ENCODE measurements at places on chromosomes 3 and 15.

- no peak for DNase-seq
Measured at GRCh38 chr3:185067173-185067572, 85.7 kb downstream of the C3orf70 start.

DNA sequence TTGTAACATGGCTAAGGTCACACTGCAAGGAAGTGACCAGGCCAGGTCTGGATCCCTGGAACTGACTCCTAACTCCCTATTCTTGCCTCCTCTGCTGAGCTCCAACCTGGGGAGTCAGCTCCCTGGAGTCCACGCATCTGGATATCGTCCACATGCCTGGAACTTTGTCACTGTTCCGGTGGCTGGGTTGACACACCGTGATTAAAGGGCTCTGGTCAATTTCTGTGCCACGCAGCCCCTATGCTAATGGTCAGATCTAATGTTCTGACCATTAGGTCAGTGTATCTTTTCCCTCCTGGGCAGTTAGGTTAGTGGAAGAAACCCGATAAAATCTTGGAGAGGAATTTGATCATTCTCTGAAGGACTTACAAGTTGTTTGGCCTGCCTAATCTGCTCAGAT is 1.6 kb upstream of the TPM1 start:
- DNase-seq = no peak

- DNase-seq = no peak
Measured at GRCh38 chr15:33871980-33872379, 96.3 kb upstream of the CHRM5 start.

DNA sequence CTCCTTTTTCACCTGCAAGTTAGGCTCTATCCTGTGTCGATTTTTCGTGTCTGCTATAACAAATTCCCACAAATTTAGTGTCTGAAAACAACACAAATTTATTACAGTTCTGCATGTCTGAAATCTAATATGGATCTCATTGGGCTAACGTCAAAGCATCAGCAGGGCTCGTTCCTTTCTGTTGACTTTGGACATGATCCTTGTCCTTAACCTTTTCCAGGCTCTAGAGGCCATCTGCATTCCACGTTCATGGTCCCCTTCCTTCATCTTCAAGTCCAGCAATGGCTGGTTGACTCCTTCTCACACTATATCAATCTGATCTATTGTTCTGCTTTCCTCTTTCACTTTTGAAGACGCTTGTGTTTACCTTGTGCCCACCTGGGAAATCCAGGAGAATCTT is 165.7 kb upstream of the RARB start:
- DNase-seq = no peak

GRCh38 chr3:133213937-133214336 is 175.7 kb downstream of the TMEM108 start:
- no peak for DNase-seq

DNA sequence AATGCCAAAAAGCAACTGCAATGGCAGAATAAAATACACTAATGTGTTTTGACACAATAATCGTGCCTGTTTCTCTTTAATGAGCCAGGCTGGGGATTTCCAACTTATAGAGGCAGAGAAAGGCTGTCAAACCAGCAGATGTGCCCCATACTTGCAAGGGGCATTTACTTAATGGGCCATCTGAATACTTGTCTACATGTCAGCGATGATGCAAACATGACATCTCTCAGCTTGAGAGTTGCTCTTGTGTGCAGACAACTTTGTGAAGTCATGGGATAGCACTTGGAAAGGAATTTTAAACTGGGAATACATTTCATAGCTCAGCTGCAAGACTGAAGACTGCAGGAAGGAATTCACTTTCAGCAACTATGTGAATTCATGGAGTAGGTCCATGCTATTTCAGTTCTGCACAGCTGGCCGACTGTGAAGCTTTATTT is 127.4 kb upstream of the ADAMTS9 start:
- no peak for DNase-seq

DNA sequence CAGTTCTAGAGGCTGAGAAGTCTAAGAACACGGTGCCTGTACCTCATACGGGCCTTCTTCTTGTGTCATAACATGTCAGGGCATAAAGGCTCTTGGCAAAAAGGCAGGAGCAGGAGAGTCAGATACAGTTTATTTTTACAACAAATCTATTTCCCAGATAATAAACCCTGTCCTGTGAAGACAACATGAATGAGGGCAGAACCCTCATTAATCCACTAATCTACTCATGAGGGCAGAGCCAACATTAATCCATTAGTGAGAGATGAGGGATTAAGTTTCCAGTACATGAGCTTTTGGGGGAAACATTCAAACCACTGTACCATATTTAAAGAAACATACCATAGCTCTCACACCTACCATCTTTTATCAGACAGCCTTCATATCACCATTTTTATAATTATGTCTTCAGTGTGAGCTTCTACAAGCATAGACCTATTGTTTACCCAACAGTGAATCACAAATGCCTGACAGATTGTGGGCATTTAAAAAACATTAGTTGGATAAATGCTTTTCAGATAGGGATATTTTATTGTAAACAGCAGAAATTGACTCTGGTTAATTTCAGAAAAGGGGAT is 645.8 kb downstream of the GRM7 start:
- no peak for DNase-seq

GRCh38 chr15:28021281-28022039 is 77.7 kb downstream of the OCA2 start:
- no peak for DNase-seq

DNA sequence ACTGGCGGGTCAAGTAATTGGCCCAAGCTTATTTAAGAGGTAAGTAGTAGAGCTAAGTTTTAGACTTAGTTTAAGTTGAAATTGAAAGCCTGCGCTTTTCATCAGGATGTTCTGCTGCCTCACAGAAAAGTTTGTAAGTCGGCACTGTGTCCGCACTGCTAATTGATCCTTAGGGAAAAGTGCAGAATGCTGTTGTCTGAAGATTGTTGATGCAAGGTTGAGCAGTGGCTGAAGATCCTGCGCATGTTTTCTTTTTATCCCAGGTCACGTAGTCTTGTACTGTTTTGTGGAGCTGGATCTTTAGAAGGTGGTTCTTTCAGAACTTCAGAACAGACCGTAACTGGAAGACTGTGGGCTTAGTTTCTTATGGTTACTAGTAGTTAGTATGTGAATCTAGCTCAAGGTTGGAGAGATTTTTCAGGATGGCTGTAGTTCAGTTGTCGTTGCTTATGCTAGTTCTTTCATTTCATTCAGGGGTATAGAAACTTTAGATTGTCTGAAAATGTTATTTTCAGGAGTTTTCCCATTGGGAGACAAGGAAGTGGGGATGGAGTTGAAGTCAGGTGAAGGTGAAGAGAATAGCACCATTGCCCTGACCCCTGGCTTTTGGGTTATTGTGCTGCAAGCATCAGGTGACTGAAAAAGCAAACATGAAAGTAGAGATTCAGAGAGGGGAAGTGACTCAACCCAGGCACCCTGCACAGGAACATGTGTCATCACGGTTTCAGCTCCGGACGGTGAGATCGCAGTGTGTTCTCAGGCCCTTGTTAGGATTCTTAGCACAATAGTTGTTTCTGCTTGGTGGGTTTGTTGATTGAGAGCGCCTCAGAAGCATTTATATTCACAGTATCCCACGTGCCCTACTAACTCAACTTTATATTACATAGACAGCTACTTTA is 32.8 kb downstream of the AKAP13 start:
- DNase-seq = peak; percentile 52

DNA sequence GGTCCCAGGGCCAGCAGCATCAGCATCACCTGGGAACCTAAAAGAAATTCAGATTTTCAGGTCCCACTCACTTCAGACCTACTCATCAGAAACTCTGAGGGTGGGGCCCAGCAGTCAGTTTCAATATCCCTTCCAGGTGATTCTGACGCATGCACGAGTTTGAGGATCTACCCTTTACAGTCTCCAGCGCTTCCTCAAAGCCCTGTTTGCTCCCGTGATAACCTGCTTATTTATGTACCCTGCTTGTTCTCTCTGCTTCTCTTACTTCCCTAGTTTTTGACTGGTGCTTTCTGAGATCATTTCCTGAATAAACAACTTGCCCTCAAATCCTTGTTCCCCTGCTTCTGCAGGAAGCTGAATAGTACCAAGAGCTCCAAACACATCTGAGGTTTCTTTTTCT is 245.3 kb downstream of the ZNF621 start:
- DNase-seq = no peak

DNA sequence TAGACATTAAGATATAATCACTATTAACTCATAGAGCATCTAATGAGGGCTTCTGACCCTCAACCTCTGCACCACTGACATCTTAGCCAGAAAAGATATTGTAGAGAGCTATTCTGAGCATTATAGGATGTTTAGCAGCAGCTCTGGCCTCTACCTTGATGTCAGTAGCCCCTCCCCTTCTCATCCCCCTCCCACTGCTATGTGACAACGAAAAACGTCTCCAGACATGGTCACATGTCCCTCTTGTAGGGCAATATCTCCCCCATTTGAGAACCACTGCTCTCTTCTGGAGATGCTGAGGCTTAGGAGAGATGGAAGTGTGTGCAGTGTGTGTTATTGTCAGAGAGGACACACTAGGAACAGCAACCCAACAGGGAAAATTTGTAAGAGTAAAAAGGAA is 242.3 kb downstream of the FEZF2 start:
- no peak for DNase-seq

DNA sequence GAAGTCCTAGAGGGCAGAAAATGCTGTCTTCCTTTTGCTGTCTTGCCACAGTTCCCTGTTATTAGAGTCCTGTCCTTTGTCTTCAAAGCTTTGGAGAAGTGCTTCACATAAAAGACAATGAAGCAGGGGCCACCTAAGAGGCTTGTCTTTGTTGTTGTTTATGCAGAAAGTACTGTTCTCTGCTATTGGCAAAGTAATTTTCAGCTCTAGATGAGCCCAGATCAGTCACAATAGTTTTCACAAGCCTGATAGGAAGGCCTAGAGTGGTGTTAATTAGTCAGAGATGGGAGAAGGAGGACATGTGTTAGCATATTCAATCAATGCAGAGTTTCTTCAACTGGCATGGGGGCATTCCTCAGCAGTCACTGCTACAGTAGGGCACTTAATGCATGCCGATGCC is 300.0 kb downstream of the PTPRG start:
- no peak for DNase-seq

GRCh38 chr15:48796930-48797329 is 13.9 kb downstream of the CEP152 start:
- no peak for DNase-seq

DNA sequence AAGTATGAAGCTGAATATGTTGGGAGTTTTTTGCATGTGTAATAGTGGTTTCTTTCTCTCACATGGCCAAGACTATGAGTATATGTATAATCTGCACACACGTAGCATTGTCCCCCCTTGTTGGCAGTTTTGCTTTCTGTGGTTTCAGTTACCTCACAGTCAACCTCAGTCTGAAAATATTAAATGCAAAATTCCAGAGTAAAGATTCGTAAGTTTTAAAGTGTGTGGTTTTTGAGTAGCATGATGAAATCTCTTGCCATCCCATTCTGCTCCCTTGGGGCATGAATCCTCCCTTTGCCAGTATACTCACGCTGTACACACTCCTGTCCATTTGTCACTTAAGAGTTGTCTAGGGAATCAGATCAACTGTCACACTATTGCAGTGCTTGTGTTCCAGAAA is 742.0 kb upstream of the CCDC54 start:
- DNase-seq = no peak

DNA sequence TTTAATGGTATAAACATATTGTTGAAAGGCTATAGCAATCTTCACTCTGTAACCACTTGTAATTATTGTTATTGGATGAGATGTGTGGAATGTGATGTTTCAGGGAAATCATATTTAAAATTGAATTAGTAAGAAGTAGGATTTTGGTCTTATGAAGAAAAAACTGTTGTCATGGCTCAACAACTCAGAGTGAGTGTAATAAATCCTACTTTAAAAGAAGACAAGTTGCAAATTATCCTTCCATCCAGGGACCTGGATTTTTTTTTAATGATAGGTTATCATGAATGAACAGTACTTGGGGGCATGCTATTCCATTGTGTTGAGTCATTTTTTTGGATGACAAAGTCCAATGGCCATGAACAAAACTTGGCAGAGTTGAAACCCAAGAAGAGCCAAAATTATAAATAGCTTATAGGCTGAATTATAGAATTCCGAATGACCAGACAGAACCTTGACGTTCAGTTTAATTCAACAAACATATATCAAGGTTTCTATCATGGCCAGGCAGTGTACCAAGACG is 625.5 kb upstream of the ZNF717 start:
- DNase-seq = no peak

DNA sequence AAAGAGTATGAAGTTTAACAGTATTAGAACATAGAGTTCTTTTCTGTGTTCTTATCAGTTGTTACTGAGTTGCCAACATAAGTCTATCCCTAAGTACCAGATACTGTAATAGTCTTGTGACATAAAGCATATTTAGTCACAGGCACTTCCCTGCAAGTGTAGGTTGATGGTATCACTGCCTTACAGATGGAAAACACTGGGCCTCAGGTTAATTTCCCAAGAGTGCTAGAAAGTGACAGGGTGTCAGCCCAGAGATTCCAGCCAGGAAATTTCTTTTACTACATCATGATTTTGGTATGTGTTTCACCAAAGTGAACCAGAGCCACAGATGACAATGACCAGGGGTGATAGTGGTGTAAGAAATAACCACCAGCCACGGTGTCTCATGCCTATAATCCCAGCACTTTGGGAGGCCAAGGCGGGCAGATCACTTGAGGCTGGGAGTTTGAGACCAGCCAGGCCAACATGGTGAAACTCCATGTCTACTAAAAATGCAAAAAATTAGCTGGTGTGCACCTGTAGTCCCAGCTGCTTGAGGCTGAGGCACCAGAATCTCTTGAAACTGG is 3.2 kb downstream of the EIF1B start:
- DNase-seq = no peak
